ENCODE measurements at places on chromosomes 12 and 14. TPM values are rescaled to one million over a fixed set of nuclear protein-coding genes. Genes with fewer than 3 reads are reported as not detected.

The ADAMTS20 gene
- total RNA-seq, result not detected

The PLEKHG7 gene
- 0.06 TPM for total RNA-seq

The TEAD4 gene
- total RNA-seq, result 45.4 TPM

The MAP1LC3B2 gene
- total RNA-seq, result 1.2 TPM

The TMEM253 gene
- 0.73 TPM for total RNA-seq
